ENCODE measurements at places on chromosomes 1 and 21.

GRCh38 chr1:155003766-155004351, 1.3 kb downstream of the ZBTB7B start:
- no peak for DNase-seq

- no peak for DNase-seq
Observed at GRCh38 chr1:242605521-242605920, 81.0 kb upstream of the PLD5 start.

GRCh38 chr1:197965132-197965840, 48.1 kb downstream of the LHX9 start:
- no peak for DNase-seq

- DNase-seq, result no peak
Observed at GRCh38 chr1:228162286-228163006, 3.2 kb upstream of the IBA57 start.

- DNase-seq, result no peak
Observed at GRCh38 chr1:154810571-154810970, 59.5 kb downstream of the KCNN3 start.

DNA sequence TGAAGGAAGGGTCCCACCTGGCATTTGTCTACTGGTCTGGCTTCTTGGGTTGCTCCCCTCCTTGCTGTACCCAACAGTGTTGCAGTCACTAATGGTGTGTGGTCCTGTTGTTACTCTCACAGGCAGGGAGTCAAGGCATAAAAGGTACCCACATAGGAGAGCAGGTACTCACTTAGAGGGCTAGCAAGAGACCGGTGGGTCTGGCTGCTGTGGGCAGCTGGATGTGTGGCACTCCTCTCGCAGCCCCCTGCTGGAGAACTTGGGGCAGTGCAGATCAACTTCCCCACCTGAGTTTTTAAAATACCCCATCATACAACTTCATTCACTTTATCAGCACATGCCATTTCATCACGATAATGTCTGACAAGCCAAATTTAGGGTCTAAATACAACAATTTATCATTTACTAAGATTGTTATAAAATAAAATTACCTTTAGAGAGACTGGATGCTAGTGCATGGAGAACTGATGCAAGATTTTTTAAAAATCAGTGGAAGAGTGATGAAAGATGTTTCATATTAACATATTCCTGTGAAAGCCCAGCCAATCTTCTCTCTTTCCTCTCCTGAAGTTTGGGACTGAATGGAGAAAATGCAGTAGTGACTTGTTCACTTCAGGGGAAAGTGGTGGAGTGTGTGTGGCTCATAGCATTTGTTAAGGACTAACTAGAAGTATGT, 42.8 kb downstream of the ACP6 start:
- peak; percentile 4 for DNase-seq

GRCh38 chr1:5850503-5850902, 141.7 kb downstream of the NPHP4 start:
- no peak for DNase-seq

DNA sequence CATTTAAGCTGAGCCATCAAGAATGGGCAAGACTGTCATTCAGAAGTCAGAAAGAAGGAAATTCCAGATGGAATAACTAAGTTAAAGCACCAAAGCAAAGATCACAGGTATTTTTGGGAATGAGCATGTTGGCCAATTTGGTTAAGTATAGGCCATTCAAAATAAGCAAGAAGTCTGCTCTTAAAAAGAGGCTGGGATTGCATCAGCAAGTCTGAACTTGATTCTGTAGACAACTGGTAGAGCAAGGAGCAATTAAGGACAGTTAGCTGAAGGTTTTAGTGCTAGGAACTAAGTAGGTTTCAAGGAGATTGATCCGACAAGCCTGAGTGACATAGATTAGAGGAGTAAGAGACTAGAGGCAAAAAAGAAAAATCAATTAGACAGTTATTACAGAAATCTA, 8.4 kb downstream of the ANKRD45 start:
- DNase-seq, result no peak

DNA sequence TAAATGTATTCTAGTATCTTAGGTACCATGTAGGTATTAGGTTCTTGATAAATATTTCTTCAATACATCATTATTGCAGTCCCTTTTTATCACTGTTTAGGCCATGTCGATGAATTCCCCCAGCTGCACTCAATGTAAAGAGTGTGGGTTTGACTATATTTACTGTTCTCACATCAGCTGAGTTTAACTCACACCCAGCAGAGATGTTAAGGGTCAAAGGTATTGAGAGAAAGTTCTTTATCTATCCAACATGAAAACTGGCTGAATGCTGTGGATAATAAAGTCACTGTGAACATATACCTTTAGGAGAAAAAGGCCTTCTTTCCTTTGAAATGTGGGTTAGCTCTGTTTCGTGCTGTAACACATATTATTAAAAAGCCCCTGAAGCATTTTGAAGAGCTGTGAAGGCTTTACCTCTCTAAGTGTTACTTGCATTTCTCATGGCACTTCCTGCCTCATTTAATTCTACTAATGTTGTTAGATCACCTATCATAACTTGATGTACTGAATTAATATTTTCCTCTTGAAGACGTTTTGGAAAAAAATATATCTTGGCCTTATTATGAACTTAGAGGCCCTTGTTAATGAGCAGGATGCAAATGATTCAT, 19.1 kb upstream of the LYST start:
- DNase-seq, result no peak

GRCh38 chr1:21706151-21706835, 37.1 kb upstream of the RAP1GAP start:
- DNase-seq, result no peak

Measured in SW 1271 (cell line).